Fibroblast of the aortic adventitia (primary cell): ENCODE measurements at places on chromosomes 16 and 17. TPM values are rescaled to one million over a fixed set of nuclear protein-coding genes. Genes with fewer than 3 reads are reported as not detected.

NACA2 gene
- total RNA-seq, result not detected in 2 replicates

TBX2 gene
- 4.1 and 20.8 TPM in 2 replicates for total RNA-seq

NMT1 gene
- 77.6 and 296 TPM in 2 replicates for total RNA-seq

SLFN12L gene
- 0.18 TPM in 1 of 2 replicates, not detected in the other for total RNA-seq

KRTAP4-1 gene
- total RNA-seq, result not detected in 2 replicates

OTOA gene
- 0.09 TPM in 1 of 2 replicates, not detected in the other for total RNA-seq

CACNG1 gene
- total RNA-seq, result not detected in 2 replicates

KRT36 gene
- not detected in 2 replicates for total RNA-seq

HOXB1 gene
- total RNA-seq, result not detected in 2 replicates

CCL2 gene
- 11.1 and 109 TPM in 2 replicates for total RNA-seq

ZFP3 gene
- 0.74 and 1.4 TPM in 2 replicates for total RNA-seq

TPPP3 gene
- 0.74 and 0.99 TPM in 2 replicates for total RNA-seq

CDH8 gene
- 1.6 TPM in 1 of 2 replicates, not detected in the other for total RNA-seq

MNT gene
- total RNA-seq, result 12.2 and 17.7 TPM in 2 replicates

NAGLU gene
- 28.9 and 41.8 TPM in 2 replicates for total RNA-seq

LGALS9C gene
- not detected in 2 replicates for total RNA-seq

CALB2 gene
- total RNA-seq, result 0.36 TPM in 1 of 2 replicates, not detected in the other

AOC3 gene
- total RNA-seq, result under 0.01 and 0.08 TPM in 2 replicates

ABCC11 gene
- total RNA-seq, result 0.09 and 2.0 TPM in 2 replicates

PLXDC1 gene
- total RNA-seq, result 3.1 and 3.3 TPM in 2 replicates

KRT40 gene
- total RNA-seq, result not detected in 2 replicates

CDT1 gene
- total RNA-seq, result 0.82 and 26.8 TPM in 2 replicates

CYGB gene
- 25.9 and 35.2 TPM in 2 replicates for total RNA-seq
